ENCODE measurements at places on chromosomes 1 and 21.

DNA sequence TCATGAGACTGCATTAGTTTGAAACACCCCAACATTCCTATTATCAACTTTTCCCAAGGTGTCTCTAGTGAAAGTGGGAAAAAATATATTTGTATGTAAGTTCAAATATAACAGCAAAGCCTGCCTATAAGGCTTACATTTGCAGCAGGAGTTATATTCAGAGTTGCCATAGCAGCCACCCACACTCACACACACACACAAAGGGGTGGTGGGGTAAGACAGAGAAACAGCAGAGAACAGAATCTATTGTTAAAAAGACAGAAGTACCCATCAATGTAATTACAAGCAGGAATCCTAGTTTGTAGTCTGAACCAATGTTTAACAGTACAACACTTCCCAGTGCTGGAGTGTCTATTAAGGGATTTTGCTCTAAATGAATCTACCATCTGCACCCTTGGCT lies 55.0 kb downstream of the PLPPR5 start:
- no peak for DNase-seq

DNA sequence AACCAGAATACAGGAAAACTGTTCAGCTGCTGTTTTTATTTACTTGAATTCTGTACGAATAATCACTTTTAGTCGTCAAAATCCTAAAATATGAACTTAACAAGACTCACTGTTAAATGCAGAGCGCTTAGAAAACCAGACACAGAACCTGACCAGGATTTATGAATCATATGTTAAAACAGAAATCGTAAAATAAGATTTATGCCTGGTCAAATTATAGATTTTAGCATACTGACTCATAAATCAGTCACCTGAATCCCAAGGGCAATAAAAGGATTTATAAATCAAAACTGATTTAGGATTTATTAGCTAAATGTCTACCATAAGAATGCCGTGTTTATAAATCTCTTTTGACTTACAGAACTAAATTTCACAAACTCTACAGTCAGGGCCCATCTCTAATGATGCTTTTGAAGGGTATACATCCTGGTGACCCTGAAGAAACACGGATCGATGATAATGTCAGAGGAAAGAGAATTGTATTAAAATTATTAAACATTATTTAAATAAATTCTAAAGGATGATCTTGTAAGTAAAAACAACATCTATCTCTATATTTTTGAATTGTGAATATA lies 28.8 kb downstream of the CYYR1 start:
- DNase-seq = no peak

- DNase-seq = no peak
Observed at GRCh38 chr1:84412316-84412942, 14.1 kb downstream of the DNASE2B start.

DNA sequence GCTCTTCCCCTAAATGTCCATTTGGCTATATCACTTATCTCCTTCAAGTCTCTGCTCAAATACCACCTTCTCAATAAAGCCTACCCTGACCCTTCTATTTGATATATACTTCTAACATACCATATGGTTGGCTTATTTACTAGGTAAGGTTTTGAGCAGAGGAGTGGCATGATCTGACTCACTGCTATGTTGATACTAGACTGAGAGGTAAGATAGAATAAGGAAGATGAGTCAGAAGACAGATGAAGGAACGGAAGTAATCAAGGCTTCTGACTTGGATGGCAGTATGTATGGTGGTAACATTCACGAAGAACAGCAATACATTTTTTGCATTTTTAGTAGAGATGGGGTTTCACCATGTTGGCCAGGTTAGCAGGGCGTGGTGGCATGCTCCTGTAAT lies 4.8 kb upstream of the HRNR start:
- no peak for DNase-seq

DNA sequence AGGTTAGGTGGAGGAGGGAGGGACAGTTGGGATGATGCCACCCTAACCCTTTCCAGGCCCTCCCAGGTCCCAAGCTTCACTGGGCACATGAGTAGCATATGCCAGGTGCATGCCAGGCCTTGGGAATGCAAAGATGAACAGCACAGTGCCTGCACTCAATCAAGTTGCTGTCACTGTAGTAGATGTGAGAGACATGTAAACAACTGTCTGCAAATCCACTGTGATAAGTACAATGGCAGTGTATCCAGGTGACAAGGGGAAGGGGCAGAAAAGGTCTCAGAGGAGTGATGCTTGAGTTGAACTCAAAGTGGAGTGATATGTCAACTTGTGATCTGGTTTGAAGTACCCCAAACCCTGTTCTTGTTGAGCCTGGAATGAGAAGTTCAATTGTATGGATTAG lies 49.5 kb upstream of the LRRN2 start:
- no peak for DNase-seq

DNA sequence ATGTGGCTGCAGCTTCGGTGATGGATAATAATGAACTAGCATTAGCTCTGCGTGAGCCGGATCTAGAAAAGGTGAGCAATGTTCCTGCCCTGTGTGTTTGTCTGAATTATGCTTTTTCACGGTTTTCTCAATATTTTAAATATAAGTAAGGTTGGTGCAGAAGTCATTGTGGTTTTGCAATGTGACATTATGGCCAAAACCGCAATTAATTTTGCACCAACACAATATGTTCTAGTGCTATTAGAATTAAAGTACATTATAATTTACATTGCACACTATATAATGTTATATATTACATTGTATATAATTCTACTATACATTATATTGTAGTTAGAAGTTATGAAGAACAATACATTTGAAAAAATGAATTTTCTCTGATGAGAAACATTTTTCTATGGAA lies 255.8 kb downstream of the ZP4 start:
- no peak for DNase-seq

DNA sequence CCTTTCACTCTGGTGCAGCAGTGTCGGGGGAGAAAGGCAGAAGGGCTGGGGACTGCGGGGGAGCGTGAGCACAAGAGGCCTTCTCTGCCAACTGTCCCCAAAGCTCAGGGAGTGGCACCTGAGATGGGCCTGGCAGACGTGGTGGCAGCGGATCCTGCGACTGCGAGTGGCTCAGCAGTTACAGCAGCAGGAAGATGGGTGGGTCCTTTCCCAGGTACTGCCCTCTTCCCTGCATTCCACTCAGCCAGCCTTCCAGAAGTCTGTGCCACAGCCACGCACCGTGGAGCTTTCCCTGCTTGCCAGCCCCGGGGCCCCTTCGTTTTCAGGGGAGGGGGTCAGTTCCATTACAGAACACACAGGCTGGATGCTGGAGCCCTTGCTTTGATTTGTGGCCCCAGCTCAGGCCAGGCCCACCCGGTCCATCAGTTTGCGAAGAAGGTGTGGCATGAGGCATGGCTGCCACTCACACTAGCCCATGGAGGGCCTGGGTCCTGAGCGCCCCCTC lies 17.2 kb downstream of the MTHFR start:
- DNase-seq = no peak
